ENCODE measurements at places on chromosomes 6 and 20. TPM values are rescaled to one million over a fixed set of nuclear protein-coding genes. Genes with fewer than 3 reads are reported as not detected.

The NOL7 gene
- 84.1 TPM for total RNA-seq

The DEFB124 gene
- not detected for total RNA-seq

The HLA-DPA1 gene
- 2.6 TPM for total RNA-seq

The APOBEC2 gene
- total RNA-seq: 2.9 TPM

The ETV7 gene
- 0.88 TPM for total RNA-seq

The TULP1 gene
- not detected for total RNA-seq

The BMP5 gene
- 26.5 TPM for total RNA-seq

The BTN1A1 gene
- total RNA-seq: 0.60 TPM

The CFAP206 gene
- 0.20 TPM for total RNA-seq

The SRMS gene
- not detected for total RNA-seq

The CENPB gene
- 40.9 TPM for total RNA-seq

The CD83 gene
- total RNA-seq: 3.9 TPM
